Suppressor macrophage treated with lipopolysaccharide for 4 hours (primary cell): ENCODE measurements at places on chromosomes 1 and 21.

DNA sequence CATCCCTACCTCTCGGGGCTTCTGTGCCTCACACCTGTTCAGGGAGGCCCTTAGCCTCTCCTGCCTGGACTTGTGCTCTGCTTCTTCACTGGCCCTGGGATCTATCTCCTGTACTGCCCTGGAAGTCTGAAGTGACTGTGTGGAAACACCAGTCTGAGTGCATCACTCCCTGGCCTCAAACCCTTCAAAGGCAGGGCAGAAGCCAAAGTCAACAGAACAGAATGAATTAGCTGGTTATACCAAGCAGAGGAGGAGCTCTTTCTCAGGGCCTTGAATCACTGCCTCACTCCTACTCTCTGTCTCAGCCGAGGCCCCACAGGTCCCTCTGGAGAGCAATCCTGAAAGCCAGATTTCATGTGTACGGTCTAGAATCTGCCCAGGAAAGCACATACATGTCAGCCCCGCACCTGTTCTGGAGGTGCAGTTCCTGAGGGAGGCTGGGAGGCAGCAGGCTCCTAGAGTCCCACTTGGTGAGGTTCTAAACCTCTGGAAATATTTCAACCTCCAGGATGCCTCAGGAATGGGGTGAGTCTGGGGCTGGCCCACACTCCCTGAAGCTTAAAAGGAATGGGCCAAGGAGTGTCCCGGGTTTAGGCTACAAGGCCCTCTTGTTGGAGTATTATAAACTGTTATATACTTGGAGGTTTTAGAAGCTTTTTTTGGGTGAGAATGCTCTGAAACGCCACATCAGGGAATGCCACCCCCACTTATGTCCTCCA is 98.3 kb downstream of the ABCA4 start:
- DNase-seq: no peak

GRCh38 chr1:164087906-164088453 is 471.0 kb upstream of the PBX1 start:
- DNase-seq: no peak

DNA sequence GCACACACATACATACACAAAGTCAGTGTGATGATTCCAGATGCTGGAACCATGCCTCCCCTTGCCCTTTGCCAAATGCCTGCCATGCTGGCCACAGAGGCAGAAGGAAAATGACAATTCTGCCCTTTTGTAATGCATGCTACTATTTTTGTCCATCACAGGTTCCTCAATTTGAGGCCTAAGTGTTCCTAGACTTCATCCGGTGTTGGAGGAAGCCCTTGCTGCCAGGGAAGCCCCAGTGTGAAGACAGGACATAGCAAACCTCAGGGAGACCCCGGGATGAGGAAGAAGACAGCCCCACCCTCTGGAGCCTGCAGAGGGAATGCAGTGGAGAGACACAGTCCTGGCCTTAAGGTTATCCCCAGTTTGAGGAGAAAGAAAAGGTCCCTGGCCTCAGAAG is 14.4 kb downstream of the PRR9 start:
- peak; percentile 52 for DNase-seq

DNA sequence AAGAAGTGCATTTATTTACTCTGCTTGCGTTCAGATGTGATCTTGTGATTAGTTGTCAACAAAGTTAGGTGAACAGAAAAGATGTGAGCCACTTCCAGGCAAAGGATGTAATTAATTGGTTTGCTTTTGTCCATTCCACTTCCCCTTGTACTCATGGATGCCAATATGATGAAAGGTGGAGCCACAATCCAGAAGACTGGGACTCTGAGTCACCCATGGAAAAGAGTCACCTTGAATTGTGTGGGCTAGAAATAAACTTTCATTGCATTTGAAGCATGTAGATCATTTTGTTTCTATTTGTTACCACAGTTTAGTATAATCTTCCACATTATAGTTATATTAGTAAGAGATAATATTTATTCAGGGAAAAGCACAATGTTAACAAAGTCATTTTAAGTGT is 684.2 kb downstream of the LTN1 start:
- no peak for DNase-seq

GRCh38 chr1:27569088-27569460 is 34.9 kb downstream of the AHDC1 start:
- no peak for DNase-seq

DNA sequence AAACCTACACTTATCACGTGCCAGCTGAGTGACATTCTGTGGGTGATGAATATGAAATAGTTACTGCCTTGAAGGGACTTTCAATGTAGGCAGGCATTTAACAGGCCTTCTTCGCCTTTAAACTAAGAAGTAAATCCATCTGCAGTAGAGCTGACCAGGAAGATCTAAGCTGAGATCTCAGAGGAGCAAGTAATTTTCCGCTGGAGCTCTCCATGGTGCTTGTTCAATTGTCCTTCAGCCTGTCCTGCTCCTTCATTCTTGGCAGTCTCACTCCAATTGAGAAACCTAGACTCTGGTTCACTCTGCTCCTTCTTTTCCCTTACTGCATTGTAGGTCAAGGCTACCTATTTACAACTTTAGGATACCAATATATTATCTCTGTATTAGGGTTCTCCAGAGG is 183.5 kb downstream of the HMCN1 start:
- DNase-seq: no peak
